C1 segment of cervical spinal cord (tissue), 14 donors: ENCODE measurements at places on chromosomes 5 and 9.

GRCh38 chr9:96299823-96300222 is 2.2 kb downstream of the HSD17B3 start:
- no peak for DNase-seq

DNA sequence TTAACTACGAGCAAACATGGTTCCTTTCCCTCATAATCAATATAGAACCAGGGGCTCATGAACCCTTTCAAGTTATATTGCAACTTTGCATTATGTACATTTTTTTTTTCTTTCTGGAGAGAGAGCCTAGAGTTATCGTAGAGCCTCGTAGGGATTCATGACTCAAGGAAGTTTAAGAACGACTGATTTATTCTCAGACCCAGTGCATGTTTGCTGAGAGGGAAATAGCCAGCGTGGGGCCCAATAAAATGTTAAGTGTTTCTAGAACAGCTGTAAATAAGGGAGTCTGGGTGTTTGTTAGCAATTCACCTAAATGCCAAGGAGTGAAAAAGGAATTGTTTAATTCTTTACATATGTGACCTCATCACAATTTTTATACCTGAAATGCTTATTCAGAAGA is 119.0 kb upstream of the KLF9 start:
- DNase-seq: no peak

DNA sequence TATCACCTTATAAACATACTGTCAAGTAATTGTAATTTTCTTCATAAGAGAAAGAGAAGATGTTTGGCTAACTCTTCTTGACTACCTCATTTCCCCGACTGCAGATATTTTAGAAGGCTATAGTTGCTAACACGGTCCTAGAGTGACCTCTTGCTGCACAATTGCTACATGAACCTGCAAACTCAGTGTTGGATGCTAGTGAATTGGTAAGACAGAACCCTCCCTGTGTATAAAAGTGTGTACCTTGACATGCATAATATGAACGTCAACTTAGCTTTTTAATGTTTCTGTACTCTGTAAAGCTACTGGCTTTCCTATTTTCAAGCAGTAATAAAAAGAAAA is 46.7 kb upstream of the CER1 start:
- no peak for DNase-seq

- DNase-seq: no peak
These were observed 58.8 kb downstream of the MARCHF3 start for GRCh38 chr5:126971455-126972031.

DNA sequence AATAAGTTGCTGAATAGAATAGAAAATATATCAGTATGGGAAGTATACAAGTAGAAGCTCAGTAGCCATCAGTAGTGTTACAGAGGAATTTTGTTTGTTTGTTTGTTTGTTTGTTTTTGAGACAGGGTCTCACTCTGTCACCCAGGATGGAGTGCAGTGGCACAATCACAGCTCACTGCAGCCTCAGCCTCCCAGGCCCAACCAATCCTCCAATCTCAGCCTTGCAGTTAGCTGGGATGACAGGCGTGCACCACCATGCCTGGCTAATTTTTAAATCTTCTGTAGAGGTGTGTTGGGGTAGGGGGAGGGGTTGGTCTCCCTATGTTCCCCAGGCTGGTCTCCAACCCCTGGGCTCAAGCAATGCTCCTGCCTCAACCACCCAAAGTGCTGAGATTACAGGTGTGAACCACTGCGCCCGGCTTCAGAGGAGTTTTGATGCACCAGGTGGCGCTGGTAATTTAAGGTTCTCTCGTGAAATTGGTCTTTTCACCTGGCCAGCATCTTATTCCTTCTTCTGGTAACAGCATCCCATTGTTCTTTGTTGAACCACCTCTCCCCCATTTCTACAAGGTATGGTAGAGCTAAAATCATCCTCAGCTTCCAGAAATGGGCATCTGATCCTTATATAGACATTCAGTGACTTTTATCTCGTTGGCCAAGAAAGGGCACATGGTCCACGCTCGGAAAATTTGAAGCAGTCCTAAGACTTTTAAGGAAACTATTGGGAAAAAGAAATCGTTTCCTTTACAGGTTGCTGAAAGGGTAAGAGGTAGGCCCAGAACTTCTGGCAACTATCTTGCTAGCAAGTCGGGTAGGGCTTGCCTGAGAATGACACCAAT is 157.1 kb downstream of the ARRDC3 start:
- no peak for DNase-seq

- DNase-seq: no peak
These were observed 408.5 kb downstream of the PTPRD start for GRCh38 chr9:10204276-10204675.

DNA sequence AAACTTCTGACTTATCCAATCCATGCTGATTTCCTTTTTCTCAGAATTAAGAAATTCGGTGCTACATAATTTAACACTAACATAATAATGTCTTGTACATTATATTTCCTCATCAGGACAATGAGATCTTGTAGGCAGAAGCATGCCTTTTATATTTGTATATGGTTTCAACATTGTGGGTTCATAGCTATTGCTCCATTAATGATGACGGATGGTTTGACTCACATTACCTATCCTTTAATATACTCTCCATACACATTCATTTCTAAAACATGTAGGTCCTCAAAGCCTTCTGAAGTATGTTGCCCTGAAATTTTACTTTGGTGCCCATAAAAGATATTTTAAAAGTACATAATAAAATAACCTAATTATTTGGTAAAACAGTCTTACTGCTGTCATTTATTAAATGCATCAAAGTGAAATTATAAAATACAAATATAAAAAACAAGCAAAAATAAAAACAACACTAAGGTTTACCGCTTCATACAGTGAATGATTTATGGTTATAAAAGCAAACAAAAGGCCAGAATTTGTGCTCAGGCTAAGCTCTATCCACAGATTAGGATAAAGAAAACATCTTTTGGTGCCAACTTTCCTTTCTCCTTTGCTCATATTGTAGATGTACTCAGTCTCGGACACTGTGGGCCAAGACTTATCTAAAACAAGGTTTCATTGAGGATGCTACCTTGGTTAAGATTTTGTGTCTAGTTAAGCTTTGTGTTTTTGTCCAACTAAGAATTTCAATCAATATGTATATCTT is 61.2 kb upstream of the GCNT4 start:
- DNase-seq: no peak

DNA sequence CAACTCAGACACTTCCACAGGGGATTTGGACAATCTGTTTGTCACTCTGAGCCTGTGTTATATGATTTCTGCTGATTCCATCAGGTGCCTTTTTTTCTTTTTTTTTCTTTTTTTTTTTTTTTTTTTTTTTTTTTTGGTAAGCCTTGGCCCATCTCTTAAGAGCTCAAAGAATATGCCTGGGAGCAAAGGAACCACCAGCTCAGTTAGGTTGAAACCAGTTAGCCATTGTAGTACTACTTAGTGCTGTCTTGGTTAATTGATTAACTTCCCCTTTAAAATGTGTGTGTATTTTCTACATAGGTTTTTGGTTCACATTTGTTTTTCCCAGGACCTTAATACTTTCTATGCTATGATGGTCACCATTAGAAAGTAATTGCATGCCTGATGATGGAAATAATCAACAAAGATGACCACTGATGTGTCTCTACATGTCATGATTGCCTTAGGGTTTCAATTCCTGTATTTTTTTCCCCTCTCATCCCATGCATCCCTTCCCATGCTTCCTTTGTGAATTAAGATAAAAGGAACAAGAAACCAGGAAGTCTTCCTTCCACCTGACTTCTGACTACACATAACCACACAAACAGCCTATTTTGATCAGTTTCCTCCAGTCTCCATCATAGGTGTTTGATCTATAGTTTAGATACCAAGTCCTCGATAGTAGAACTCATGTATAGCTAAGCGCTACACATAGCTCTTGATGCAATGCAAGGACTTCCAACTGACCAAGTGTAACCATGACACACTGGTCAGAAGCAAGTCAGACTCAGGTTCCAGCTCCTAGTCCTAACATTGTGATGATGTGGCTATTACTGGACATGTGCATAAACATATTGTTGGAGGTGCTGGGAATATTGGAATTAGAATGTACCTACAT is 306.1 kb downstream of the EFNA5 start:
- no peak for DNase-seq

- no peak for DNase-seq
These were observed 25.6 kb downstream of the CEP78 start for GRCh38 chr9:78261403-78262001.

GRCh38 chr9:15146268-15146700 is 160.7 kb downstream of the TTC39B start:
- DNase-seq: no peak

DNA sequence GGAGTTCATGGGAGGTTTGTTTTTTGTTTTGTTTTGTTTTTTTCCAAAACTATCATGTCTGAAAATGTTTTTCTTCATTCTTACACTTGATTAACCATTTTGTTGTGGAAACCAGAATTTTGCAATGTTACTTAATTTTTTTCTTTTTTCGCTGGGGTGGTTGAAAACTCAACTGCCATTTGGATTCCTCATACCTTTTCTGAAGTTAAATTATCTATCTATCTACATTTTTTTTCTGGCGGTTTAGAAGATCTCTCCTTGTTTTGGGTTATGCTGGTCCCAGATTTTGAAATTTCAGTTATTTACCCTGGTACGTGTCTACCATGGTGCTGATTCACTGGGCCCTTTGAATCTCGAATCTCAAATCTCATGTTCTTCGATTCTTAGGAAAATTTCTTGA is 316.2 kb upstream of the SMARCA2 start:
- no peak for DNase-seq

DNA sequence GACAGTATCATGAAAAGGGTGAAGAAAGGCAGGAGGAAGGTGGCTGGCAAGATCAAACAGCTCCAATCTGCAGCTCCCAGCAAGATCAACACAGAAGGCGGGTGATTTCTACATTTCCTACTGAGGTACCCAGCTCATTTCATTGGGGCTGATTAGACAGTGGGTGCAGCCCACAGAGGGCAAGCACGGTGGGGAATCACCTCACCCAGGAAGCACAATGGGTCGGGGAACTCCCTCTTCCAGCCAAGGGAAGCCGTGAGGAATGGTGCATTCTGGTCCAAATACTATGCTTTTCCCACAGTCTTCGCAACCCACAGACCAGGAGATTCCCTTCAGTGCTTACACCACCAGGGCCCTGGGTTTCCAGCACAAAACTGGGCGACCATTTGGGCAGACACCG is 66.8 kb downstream of the CAMSAP1 start:
- DNase-seq: no peak

- DNase-seq: no peak
These were observed 67.2 kb downstream of the KCTD16 start for GRCh38 chr5:144237851-144238250.

GRCh38 chr9:138009803-138010690 is 132.5 kb downstream of the CACNA1B start:
- DNase-seq: no peak

GRCh38 chr9:121618504-121618903 is 32.9 kb upstream of the DAB2IP start:
- DNase-seq: no peak

DNA sequence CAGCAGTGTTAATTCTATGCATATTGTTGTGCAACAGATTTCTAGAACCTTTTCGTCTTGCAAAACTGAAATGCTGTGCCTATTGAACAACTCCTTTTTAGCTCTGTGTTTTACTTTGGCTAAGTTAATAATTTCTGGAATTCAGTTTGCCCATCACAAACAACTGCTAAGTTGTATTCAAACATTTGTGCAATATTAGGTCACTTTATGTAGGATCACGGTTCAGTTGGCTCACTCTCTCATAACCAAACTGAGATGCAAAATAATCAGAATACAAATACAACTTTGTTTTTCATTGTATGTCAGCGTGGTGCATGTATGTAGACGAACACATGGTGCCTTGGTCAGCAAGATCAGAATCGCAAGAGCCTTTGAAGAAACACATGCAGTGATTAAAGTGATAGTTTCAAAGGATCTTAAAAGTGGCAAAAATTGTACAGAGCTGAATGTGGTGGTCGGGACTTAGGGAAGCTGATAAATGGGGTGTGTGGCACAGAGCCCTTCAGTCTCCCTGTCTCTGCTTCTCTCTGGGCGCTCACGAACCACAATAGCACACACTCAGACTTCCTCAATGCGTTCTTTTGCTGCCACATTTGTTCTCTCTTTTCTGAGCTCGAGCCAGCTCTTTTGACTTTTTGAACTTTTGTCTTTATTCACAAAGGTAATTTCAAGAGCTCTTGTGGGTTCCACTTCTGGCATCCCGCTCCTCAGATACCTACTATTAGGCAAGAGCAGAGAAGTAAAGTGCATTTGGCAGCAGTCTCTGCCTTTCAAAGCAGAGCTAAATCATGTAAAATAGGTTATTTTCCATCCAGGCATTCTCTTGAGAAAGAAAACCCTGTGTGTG is 112.4 kb upstream of the CTSL start:
- DNase-seq: no peak

DNA sequence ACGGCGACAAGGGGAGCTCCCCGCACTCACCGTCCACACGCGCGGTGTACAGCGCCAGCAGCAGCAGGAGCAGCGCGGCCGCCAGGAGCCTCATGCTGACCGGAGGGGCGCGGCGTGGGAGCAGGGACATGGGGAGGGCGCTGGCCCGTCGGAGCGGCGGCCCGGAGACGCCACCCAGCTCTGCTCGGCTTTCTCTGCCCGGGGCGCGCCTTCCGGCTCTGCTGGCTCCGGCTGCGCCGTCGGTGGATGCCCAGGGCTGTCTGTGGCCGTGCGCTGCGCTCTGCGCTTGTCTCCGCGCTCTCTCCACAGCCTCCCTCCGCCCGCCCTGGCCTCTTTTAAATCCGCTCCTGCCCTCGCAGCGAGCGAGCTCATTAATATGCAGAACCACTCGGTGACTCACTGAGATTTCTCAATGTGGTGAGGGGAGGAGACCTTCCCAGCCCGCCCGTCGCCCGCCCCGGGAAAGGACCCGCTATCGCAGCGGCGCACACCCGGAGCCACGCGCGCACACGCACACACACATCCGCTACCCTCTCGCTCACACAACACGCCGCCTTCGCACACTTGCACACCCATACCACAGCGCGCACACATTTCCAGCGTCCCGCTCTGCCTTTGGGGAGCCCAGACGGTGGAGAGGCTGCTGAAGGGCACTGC is at the start of gene CXCL14:
CXCL14 (minus strand) TSS at position 307 of the 657 bp plus-strand sequence; CDS start at position 94, 213 bp downstream.
- no peak for DNase-seq

DNA sequence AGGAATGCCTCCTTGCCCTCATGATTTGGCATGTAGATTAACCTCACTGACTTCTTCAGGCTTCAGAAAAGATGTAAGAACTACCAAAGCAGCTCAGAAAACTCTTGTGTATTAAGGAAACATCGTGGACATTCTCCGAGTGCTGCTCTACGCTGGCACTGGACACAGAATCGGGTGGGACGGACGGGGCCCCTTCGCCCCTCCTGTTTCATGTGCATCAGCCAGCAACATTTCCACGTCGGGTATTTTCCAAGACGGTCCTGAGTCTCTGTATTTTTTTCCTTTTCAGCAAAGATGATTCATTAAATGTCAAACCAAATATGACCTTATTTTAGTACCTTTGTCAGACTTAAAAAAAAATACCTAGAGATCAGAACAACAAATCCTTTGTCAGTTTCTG is 583.6 kb downstream of the CCDC171 start:
- DNase-seq: no peak

DNA sequence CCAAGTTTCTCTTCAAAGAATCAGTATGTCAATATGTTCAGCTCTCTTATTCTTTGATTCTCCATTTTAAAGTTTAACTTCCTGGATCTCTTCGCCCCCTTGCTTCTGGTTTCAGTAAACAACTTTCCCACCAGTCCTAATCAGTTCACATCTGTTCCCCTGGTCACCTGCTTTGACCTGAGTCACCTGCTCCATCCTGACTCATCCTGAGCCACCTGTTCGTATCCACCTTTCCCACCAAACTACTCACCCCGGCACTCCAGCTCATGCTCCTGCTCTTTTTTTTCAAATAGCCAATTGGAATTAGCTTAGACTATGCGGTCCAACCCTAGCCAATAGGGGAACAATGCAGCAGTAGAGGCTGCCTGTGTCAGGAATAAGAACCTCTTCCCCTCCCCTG is 23.6 kb upstream of the CSF1R start:
- DNase-seq: no peak

GRCh38 chr9:20397348-20397747 is 225.0 kb downstream of the MLLT3 start:
- DNase-seq: no peak
